ENCODE measurements at places on chromosomes 12 and 14. TPM values are rescaled to one million over a fixed set of nuclear protein-coding genes. Genes with fewer than 3 reads are reported as not detected.

The MYF6 gene
- not detected for total RNA-seq

The GDF3 gene
- total RNA-seq = 0.74 TPM

The IFT81 gene
- total RNA-seq = 4.0 TPM

The PSMB11 gene
- not detected for total RNA-seq

The ERH gene
- 179 TPM for total RNA-seq

The CMA1 gene
- total RNA-seq = not detected

The GLT8D2 gene
- total RNA-seq = 1.5 TPM

The HOXC12 gene
- total RNA-seq = not detected

The BEGAIN gene
- 0.20 TPM for total RNA-seq

The SMIM41 gene
- total RNA-seq = not detected

The DNAL1 gene
- 10.7 TPM for total RNA-seq

The ACSS3 gene
- total RNA-seq = not detected

Data from mammary microvascular endothelial cell (primary cell).